ENCODE measurements at places on chromosomes 6 and 20. TPM values are rescaled to one million over a fixed set of nuclear protein-coding genes. Genes with fewer than 3 reads are reported as not detected.

NFKBIL1 gene
- 19.7 TPM for total RNA-seq

NPEPL1 gene
- 21.4 TPM for total RNA-seq

SEL1L2 gene
- not detected for total RNA-seq

ABHD16B gene
- not detected for total RNA-seq

SPDEF gene
- total RNA-seq = not detected

KCNS1 gene
- total RNA-seq = 0.58 TPM

FHL5 gene
- total RNA-seq = not detected

ENTPD6 gene
- 81.9 TPM for total RNA-seq

ADTRP gene
- 1.1 TPM for total RNA-seq

All from regular cardiac myocyte (primary cell).